NCI-H69 (cell line): ENCODE measurements at places on chromosomes 1 and 21.

- DNase-seq = peak; percentile 94
Measured at GRCh38 chr1:167795810-167796740, 74.3 kb downstream of the MPZL1 start.

- DNase-seq = no peak
Measured at GRCh38 chr1:91555074-91555730, 54.6 kb downstream of the CDC7 start.

- DNase-seq = no peak
Measured at GRCh38 chr21:19535356-19535755, 1131.8 kb upstream of the TMPRSS15 start.

DNA sequence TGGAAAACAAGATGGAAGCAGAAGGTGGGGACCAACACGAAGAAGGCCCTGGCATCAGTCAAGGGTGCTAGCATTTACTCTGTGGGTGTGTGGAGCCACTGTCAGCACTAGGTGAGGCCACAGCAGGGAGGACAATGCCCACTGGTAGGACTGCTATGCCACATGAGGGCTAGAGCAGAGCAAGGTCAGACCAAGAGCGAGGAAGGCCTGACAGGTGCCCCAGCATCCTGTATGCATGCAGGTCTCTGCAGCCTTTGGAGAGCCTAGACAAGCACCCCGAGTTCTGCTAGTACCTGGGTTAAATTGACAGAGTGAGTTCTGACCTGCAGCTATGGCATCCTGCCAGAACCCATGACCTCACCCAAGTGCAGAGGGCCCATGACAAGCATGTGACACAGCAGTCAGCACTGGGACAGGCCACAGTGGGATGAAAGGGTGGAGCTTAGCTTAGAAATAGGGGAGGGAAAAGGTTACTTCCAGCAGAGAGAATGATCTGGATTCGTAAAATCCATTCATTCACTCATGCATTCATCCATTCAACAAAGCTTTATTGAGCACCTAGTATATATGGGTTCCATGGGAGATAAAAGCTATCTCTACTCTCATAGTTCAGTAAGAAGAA is 9.0 kb upstream of the CSF1 start:
- DNase-seq = peak; percentile 11

DNA sequence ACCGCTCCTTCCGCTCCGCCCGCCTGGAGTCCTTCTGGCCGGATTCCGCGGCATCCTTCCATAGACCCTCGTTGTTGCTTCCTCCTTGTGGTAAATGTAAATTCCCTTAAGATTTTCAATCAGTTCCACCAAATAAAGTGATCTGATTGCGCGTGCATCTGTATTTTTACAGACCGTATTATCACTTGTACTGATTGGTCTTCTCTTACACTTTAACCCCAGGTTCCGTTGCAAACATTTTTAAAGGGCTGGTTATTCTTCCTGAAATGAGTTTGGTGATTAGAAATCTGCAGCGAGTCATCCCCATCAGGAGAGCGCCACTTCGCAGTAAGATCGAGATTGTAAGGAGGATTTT is 483 bp downstream of the YBEY start:
- peak; percentile 37 for DNase-seq

GRCh38 chr1:153349363-153350320 is 1.0 kb upstream of the PGLYRP4 start:
- peak; percentile 44 for DNase-seq

GRCh38 chr1:204296431-204296988 is 63.2 kb downstream of the PLEKHA6 start:
- no peak for DNase-seq

DNA sequence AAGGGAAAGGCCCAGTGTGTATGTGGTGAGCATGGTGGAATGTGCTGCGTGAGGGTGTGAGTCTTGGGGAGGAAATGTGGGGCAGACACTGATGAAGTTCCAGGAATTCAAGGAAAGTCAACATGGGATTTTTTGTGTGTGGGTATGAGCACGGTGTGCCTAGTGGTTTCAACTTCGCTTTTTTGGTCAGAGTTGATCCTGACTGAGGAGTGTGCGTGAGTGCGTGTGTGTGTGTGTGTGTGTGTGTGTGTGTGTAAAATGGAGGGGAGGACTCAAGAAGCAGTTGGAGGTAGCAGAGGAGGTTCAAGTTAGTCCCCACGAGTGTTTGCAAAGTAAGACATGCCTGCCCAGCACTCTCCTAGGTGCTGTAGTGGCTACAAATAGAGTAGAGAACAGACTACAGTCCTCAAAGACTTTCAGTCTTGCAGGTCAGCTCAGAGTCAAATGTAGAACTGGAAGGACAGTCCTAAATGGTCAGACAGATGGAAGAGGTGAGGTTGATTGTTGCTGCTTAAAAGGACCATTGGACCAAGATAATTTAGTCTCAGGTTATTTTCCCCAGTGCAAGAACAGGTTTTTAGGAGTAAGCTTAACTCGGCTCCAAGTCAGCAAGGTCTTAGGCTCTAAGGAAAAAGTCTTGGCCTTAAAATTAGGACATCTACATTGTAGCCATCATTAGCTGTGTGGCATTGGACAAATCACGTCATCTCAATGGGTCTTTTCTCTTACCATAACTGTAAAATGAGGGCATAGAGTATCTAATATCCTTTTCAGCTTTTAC is 25.0 kb downstream of the SLAMF1 start:
- no peak for DNase-seq

GRCh38 chr1:156281281-156281680 is 1.3 kb downstream of the SMG5 start:
- DNase-seq = no peak

- DNase-seq = no peak
Measured at GRCh38 chr1:166703726-166704462, 135.4 kb upstream of the POGK start.

GRCh38 chr1:216830424-216831210 is 107.4 kb upstream of the ESRRG start:
- peak; percentile 19 for DNase-seq

GRCh38 chr21:25639551-25640201 is 618 bp downstream of the JAM2 start:
- peak; percentile 65 for DNase-seq

DNA sequence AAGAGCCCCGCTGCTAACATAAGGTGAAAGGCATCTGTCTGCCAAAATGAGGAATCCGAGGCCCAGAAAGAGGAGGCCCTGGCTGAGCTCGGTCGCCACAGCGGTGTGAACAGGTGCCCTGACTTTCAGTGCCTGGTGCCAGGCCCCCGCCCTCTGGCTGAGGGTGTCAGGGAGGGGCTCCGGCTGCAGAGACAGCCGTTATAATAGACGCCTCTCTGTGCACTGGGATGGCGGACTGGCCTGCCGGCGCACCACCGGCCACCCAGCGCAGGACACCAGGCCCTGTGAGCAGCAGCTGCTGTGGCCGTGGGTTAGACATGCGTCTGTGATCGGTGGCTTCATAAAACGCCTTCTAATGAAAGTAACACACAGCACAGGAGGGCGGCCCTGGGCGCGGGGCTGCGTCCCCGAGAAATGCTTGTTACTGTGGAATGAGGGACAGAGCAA is 51.4 kb upstream of the ACTRT2 start:
- no peak for DNase-seq

DNA sequence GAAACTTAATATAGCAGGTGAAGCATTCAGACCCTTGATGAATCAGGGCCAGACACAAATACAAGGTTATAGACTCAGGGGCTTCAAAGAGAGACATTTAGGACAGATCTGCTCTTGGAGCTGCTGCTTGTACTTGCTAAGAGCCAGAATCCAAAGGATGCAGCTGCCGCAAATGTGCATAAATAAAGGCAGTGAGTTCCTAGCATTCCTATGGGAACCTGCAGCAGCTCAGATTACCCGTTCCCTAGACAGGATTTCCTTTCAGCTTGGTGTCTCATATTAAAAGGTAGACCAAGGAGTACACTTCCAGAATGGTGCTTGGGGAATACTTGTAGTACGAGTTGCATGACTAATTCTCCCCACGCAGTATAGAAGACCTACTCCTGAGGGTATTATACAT is 9.7 kb upstream of the LRRC53 start:
- peak; percentile 68 for DNase-seq

- no peak for DNase-seq
Measured at GRCh38 chr1:52026278-52026677, 7.3 kb downstream of the KTI12 start.

GRCh38 chr1:236854605-236854983 is 59.5 kb downstream of the MTR start:
- no peak for DNase-seq

- DNase-seq = no peak
Measured at GRCh38 chr1:239784896-239785295, 306.8 kb upstream of the FMN2 start.

DNA sequence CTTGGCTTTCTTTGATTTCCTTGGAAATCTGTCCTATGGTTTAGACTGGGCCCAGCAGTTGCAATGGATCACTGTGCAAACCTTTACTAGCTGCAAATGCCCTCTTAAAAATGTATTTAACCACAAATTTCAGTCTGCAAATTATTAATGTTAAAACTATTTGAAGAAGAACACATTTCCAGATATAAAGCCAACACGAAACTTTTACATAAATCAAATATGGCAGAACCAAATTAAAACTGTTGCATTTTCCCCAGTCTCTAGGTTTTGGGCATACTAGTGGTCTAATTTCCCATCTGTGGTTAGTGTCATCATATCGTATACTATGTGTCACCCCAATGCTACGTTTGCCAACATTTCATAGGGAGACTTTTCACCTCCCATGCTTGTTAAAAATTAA is 52.3 kb downstream of the HMCN1 start:
- no peak for DNase-seq

DNA sequence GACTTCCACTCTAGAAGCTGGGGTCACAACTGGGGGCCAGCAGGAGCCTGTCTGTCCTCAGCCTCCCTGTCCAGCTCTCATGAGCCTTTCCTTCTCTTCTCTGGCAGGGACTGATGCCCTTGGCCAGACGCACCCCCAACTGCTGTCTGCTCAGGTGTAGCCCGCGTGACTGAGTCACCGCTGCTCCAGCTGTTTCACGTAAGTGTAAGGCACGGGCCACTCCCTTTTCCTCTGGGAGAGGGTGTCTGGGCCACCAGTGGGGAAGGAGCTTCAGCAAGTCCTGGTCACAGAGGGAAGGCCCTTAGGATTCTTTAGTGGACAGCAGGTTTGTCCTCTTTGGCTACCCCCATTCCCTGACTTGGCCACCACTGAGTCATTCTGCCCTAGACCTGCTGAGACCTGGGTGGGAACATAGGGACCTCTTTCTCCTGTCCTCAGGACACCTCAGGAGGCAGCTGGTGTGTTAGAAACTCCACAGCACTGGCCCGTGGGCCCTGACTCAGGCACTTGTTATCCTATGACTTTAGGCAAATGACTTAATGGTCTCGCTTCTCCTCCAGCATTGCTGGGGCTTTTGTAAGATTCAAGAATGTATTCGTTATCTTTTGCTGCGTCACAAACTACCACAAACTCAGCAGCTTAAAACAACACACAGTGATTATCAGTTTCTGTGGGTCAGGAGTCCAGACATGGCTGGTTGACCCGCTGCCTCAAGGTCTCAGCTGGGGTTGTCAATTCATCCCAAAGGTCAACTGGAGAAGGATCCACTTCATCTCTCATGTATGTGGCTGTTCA is 64.8 kb downstream of the FAM163A start:
- DNase-seq = peak; percentile 26

GRCh38 chr1:248823517-248824001 is 2.2 kb downstream of the SH3BP5L start:
- no peak for DNase-seq

DNA sequence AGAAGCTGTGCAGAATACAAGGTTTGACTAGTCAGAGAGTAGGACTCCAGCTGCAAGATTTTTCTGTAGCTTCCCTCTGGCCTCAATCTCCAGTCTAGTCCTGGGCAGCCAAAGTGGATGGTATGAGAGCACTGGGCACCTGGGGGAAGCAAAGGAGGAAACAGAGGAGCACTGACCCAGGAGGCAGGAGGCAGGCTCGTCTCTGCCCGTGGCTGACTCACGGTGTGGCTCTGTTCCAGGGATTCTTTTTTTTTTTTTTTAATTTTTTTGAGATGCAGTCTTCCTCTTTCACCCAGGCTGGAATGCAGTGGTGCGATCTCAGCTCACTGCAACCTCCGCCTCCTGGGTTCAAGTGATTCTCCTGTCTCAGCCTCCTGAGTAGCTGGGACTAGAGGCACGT is 4.1 kb upstream of the NPPB start:
- peak; percentile 4 for DNase-seq

- peak; percentile 97 for DNase-seq
Measured at GRCh38 chr21:33854604-33855003, 61.0 kb downstream of the ATP5PO start.

DNA sequence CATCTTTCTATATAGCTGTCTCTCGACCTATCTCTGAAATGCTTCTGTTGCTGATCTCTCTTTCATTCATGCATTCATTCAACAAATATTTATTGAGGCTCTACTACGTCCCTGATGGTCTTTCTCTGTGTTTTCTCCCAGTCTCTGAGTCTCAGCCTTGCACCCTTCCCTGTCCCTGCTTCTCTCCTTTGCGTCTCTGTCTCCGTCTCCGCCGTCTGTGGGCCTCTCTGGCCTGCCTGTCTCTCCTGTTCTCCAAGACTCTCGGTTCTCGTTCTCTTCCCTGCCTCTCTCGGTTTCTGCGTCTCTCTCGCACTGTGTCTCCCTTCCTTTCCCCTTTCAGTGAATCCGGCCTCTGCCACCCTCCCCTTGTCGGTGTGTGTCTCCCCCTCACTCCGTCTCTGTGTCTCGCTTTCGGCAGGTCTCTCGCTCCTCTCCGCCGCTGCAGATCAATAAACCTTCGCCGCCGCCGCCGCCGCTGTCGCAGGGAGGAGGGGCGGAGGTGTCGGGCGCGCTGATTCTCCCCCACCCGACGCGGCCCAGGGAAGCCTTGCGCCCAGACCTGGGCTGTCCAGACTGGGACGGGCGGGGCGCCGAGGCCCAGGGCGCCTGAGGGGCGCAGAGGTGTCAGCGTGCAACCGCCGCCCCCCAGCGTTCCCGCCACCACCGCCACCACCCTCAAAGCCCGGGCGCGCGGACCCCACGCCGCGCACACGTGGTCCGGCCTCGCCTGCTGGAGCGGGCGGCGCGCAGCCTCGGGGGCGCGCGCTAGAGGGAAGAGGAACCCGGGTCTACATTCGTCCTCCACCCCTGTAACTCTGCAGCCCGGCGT is 3.0 kb downstream of the EFNA3 start:
- DNase-seq = peak; percentile 76

- DNase-seq = no peak
Measured at GRCh38 chr21:31443736-31444521, 99.9 kb upstream of the TIAM1 start.
